ENCODE measurements at places on chromosomes 7 and 10.

GRCh38 chr10:86863484-86863842 lies 94.0 kb downstream of the MMRN2 start:
- DNase-seq = no peak

GRCh38 chr10:88386821-88387773 lies 196.0 kb downstream of the RNLS start:
- no peak for DNase-seq

DNA sequence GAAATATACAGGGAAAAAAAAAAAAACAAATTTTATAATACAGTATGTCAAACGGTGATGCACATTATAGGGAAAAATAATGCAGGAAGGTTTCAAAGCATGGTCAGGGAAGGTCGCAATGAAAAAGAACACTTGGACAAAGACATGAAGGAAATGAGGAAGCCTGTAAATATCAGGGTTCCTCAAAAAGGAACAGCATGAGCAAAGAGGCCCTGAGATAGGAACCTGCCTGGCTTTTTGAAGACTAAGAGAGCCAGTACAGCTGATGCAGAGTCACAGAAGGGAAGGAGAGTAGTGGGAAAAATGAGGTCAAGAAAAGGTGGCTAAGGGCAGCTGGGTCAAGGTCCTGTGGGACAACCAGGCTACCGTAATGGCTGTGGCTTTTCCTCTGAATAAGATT lies 1.9 kb downstream of the VPS41 start:
- no peak for DNase-seq

DNA sequence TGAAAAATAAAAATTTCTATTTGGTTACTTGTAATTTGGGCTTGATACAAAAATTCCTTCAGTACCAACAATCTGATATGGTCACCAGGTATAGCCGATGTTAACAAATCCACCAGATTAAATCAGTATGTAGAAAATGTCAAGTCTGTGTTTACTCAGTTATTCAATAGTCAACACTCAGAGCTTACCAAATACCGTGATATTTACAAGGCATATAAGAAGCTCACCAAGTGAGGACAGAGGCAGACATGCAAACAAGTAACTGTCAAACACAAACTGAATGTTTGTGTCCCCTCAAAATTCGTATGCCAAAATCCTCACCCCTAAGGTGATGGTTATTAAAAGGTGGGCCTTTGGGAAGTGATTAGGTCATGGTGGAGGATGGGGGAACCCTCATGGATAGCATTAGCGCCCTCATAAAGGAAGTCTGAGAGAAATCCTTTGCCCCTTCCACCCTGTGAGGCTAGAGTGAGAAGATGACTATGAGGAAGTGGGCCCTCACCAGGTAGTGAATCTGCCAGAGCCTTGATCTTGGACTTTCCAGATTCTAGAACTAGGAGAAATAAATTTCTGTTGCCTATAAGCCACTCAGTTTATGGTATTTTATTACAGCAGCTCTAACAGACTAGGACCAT lies 63.1 kb downstream of the TES start:
- no peak for DNase-seq

- DNase-seq = no peak
These were observed 135.0 kb downstream of the STRA8 start for GRCh38 chr7:135368416-135369186.

GRCh38 chr7:66125052-66125694 lies 10.5 kb downstream of the CRCP start:
- DNase-seq = no peak

- DNase-seq = no peak
These were observed 6.4 kb upstream of the TNRC18 start for GRCh38 chr7:5429857-5430611.

GRCh38 chr10:51397695-51398094 lies 301.7 kb downstream of the CSTF2T start:
- no peak for DNase-seq

GRCh38 chr10:124220547-124220946 lies 127.1 kb upstream of the CHST15 start:
- DNase-seq = no peak

GRCh38 chr10:86970162-86970981 lies 2.1 kb downstream of the ADIRF start:
- DNase-seq = no peak

GRCh38 chr10:131233611-131234258 lies 77.8 kb downstream of the TCERG1L start:
- DNase-seq = no peak

- no peak for DNase-seq
These were observed 300 bp downstream of the ARHGAP21 start for GRCh38 chr10:24723386-24723787.

GRCh38 chr7:94382132-94382531 lies 12.6 kb upstream of the COL1A2 start:
- no peak for DNase-seq

DNA sequence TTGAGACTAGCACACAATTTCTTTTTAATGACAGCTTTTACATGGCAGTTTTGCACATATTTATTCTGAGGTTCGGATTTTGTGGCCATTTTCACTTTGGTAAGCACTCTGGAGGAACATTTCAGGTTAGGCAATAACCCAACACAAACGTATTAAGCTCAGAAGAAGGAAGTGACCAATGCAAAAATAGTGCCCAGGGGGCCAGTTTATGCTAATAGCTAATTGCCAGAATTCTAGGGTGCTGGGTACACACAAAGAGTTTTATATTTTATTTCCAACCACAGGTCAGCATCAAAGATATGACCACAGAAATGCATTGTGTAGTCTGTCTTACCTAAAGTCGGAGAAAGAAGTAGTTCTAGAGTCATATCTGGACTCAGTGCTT lies 8.4 kb upstream of the AGR2 start:
- no peak for DNase-seq

DNA sequence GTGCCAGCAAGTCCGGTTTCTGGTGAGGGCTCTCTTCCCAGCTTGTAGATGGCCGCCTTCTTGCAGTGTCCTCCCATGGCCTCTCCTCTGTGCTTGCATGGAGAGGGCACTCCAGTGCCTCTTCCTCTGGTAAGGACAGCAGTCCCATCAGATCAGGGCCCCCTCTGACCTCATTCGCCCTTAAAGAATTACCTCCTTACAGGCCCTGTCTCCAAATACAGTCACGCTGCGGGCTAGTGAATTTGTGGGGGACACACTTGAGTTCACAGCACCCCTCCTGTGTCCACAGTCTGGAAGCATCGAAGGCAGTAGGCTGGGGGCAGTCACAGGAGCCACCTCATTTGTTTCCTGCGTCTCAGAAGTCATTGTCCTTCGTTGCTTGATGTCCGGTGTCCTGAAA lies 54.6 kb downstream of the LHPP start:
- DNase-seq = no peak

- DNase-seq = no peak
These were observed 533.5 kb upstream of the COBL start for GRCh38 chr7:51850126-51850525.

- no peak for DNase-seq
These were observed 46.1 kb upstream of the APBB1IP start for GRCh38 chr10:26391701-26392695.

GRCh38 chr10:125141860-125142484 lies 18.4 kb downstream of the CTBP2 start:
- DNase-seq = no peak

GRCh38 chr10:128211953-128212727 lies 85.9 kb upstream of the MKI67 start:
- peak; percentile 57 for DNase-seq

DNA sequence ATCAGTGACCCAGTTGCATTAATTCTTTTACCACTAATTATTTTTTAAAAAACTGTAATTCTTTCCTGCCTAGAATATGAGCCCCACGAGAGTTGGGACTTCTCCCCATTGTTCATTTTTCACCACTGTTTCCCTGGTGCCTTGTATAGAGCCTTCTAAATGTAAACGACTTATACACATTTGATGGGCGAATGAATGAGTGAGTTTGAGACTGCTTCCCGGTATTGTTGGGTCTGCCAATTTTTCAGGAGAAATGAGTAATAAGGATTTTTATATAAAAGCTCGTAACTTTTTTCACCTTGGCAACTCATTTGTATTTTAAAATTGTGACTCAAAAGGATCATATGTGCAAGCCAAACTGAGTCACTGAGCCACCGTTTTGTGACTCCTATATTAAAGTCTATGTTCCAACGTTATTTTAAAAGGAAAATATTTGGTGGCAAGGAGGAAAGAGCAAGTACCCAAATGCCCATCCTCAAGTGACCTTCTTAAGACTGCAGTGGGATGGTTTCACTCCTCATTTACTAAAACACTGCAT lies 621.3 kb downstream of the KCNMA1 start:
- DNase-seq = no peak

DNA sequence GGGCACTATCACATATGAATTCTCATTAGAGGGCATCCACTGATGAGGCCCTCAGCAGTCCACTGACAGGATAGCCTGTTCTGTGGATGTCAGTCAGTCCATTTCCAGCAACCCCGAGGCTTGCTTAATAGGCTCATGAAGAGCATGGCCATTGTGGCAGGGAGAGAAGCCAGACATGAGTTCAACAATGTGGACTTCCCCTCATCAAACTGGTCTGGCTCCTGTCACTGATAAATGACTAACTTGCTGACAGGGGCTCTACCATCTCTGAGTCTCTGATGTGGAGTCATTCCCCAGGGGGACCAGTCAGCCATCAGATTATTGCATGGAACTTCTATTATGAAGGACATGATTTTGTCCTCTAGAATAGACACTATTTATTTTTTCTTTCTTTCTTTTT lies 19.8 kb upstream of the TRIL start:
- no peak for DNase-seq

DNA sequence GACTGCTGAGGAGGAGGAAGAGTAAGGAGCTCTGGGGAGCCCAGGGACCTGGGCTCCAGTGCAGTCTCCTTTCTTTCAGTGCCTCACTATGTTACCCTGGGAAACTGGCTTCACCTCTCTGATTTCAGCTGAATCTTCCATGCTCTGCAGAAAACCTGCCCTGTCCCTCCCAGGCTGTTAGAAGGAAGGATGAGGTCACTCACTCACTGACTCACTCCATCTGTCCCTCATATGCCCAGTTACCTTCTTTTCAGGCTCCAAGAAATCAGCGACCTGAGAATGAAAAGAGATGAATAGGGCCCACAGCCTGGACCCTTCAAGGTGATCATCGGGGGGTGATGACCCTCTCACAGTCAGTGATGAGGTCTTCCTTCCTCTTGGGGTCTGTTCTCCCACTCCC lies 481 bp downstream of the SFTPA2 start:
- no peak for DNase-seq

GRCh38 chr10:16735671-16736070 lies 81.6 kb downstream of the RSU1 start:
- no peak for DNase-seq

DNA sequence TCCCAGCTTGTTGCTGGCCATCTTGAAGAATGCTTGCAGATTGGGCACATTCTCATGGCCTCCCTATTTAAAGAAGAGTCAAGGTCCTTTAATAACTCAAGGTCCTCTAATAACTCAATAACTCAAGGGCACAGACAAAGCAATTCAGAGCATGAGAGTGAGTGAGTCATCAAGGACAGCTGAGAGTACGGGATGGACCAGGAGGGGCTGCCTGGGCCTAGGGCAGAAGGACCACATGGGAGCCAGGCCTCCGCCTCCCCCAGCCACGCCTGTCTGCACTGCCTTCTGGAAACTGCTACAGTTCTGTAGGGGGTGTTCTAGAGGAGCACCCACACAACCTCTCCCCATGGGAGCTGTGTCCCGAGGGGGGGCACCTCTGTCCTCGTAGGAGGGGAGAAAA lies 48.9 kb downstream of the ZNF503 start:
- DNase-seq = no peak

DNA sequence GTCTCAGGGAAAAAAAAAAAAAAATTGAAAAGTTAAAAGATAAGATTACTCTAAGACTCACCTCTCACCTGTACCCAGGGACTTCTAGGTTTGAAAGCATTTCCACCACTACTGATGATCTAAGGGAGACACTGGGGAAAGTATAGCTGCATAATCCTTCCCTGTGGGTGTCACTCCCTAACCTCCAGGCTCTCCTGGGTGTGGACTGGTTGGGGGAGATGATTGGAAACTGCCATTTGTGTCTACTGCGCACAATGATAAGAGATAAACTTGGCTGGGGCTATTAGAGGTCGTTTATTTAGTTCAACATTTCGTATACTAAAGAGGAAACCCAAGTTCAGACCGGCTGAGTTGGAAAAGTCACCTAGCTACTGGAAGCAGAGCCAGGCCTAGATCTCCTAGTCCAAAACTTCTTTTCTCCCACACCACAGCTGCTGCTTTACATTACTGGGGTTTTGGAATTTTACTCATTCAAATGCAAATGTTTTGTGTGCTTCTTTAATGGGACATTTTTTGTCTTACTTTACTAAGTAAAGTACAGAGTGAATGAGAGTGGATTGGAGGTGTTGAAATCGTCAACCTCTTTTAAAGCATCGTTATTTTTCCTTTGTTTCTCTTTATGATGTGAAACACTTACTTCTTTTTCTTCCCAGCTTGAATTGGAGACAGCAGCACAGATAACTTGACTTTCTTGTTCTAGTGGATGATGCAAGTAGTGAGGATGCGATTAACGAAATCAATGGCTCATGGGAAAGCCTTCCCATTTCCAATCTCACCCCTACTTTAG lies 22.3 kb upstream of the SEC61G start:
- no peak for DNase-seq

- DNase-seq = no peak
These were observed 492.5 kb downstream of the XPNPEP1 start for GRCh38 chr10:109430799-109431198.

DNA sequence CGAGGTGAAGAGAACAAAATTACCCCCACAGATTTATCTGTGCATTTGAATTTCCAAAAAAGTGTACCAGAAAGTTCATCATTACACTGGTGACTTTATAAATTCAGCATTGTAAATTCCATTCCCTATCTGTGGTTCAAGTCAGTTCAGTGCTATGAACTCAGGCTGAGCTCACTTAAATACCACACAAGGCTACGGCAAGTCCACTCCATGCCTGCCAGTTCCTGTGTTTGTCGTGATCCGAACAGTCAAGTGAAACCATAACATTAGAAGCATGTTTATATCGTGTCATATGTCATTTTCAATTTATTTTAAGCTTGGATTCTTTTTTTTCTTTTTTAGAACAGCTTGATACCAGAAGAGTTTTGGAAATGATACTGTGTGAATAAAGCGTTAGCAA lies 14.8 kb downstream of the MBL2 start:
- no peak for DNase-seq

- DNase-seq = no peak
These were observed 460.1 kb downstream of the MAGI2 start for GRCh38 chr7:78993341-78993740.

Data from stimulated activated CD8-positive, alpha-beta memory T cell treated with anti-CD3 and anti-CD28 coated beads, Interleukin-4, amount 100 ng/mL, for 4 hours (primary cell).